ENCODE measurements at places on chromosomes 7 and 10.

DNA sequence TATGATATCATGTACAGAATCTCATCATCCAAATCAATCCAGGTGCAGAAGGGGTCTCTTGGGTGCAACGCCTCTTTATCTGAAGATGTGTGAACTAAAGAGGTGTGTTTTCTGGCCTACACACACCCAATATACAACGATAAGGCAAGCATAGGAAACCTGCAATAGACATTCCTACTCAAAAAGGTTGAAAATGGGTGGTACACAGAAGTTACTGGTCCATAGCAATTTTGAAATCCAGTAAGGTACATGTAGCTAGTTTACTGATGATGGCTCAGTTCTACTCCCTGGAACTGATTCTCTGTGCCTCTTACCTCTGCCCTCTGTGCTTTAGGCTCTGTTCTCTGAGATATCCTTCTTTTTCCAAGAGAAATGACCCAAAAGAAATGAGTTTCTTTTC lies 22.2 kb upstream of the CCDC3 start:
- DNase-seq = no peak

- DNase-seq = no peak
Observed at GRCh38 chr7:30562498-30562897, 32.2 kb upstream of the GARS1 start.

DNA sequence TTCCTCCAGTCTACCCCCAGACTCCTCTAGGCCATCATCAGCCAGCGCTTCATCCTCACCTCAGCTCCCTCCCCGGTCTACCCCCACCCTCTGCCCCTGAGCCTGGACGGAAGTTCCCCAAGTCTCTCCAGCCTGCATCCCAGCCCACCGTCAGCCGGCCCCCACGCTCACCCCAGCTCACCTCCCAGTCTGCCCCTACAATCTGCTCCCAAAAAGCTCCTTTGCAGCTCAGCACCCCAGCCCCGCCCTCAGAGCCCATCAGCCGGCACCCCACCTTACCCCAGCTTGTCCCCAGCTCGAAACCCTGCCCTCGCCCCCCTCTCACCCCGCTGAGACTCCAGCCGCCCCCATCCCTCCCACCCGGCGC lies 322 bp upstream of the RAMP3 start:
- DNase-seq = no peak

DNA sequence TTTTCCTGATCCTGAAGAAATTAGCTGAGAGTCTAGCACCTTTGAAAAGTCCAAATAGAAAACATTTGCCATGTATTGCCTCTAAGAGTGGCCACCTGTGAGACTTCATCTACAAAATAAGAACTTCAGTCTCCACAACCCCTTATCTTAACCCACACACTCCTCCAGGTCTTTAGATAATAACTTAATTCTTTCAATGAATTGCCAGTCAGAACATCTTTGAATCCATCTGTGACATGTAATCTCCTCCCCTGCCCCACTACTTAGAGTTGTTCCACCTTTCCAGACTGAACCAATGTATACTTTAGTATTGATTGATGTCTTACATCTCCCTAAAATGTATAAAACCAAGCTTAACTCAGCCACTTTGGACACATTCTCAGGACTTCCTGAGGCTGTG lies 84.4 kb upstream of the FAM171A1 start:
- no peak for DNase-seq

- no peak for DNase-seq
Observed at GRCh38 chr7:19448091-19448490, 260.7 kb downstream of the POLR1F start.

DNA sequence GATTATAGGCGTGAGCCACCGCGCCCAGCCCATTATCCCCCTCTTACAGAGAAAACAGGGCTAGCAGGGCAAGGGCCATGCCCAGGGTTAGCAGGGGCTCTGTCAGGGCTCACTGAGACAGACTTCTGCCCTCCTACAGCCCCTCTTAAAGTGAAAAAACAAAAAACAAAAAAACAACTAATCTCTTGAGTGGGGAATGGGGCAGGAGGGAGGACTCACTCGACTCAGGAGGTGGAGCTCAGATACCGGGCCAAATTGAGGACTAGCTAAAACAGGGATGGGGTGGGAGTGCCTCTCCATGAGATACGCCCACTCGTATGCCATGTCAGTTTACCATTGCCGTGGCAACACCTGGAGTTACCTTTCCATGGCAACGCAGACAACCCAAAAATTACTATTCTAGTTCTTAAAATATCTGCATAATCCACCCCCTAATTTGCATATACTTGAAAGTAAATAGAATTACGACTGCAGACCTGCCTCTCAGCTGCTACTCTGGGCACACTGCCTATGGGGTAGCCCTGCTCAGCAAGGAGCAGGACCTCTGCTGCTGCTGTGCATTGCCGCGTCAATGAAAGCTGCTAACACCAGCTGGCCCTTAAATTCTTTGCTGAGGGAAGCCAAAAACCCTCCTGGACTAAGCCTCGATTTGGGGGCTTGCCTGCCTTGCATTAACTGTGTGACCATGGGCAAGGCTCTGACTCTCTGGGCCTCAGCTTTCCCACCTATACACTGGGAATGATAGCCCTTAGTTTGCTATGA lies 13.4 kb downstream of the SSC4D start:
- DNase-seq = no peak

All from SK-N-DZ (cell line).